ENCODE measurements at places on chromosomes 3 and 15.

DNA sequence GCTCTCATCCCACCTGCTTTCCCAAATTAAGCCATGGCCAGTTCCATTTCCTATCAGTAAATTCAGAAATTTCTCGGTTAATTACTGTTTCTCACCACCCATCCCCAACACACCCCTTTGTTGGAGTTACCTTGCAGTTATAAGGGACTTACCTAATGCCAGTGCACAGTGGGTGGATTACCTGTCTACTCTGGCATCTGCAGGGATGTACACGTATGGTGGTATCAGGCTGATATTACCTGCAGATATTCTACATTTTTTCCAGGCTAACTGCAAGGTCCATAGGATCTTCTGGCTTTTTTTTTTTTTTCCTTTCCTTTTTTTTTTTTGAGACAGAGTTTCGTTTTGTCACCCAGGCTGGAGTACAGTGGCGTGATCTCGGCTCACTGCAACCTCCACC, 7.9 kb upstream of the MRAS start:
- DNase-seq, result no peak

GRCh38 chr3:49316696-49317457, 23.0 kb downstream of the USP4 start:
- no peak for DNase-seq

- no peak for DNase-seq
Measured at GRCh38 chr3:42904076-42904475, 1.9 kb upstream of the ZNF662 start.

- peak; percentile 27 for DNase-seq
Measured at GRCh38 chr3:152380043-152380442, 111.3 kb downstream of the MBNL1 start.

GRCh38 chr3:114727373-114727772, 419.7 kb downstream of the ZBTB20 start:
- no peak for DNase-seq

DNA sequence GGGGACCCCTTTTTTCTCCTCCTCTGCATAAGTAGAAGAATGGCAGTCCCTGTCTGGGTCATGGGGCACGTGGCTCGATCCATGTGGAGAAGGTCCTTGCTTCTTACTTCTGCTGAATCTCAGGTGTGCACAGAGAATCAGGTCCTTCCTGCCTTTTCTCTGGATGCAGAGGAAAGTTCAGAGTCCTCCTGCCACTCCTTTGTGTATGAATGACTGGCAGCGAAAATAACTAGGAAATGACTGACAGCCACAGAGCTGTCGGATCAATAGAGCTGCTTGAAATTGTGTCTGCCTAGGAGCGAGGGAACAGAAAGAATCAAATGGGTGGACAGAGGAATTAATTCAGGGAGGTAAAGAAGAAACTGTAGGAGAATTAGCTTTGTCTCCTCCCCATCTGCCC, 49.6 kb upstream of the ROPN1 start:
- no peak for DNase-seq

DNA sequence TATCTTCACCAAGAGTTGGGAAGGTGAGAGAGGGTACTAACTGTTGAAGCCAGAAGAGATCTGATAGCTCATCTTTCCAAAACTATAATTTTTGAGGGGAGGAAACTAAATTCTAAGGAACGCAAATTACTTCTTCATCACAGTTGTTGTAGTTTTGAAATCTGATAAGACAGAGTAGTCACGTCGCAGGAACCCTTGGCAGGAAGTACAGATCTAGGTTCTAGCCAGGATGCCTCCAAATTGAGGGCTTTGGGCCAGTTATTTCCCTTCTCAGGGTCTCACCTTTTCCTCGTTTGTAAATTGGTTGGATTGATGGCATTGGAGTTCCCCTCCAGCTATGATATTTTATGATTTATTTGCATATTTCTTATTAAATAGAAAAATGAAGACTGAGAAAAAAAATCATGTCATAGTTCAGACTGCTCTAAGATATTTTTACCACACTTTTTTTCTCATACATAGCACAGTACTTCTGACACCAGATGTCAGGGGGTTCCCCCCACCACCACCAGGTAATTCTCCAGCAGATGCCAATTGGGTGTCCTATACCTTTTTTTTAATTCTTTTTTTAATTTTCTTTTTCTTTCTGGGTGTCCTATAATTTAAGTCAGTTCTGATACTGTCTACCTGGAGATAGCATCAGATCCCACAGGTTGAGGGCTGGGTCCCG, 32.3 kb upstream of the APH1B start:
- DNase-seq, result peak; percentile 41

DNA sequence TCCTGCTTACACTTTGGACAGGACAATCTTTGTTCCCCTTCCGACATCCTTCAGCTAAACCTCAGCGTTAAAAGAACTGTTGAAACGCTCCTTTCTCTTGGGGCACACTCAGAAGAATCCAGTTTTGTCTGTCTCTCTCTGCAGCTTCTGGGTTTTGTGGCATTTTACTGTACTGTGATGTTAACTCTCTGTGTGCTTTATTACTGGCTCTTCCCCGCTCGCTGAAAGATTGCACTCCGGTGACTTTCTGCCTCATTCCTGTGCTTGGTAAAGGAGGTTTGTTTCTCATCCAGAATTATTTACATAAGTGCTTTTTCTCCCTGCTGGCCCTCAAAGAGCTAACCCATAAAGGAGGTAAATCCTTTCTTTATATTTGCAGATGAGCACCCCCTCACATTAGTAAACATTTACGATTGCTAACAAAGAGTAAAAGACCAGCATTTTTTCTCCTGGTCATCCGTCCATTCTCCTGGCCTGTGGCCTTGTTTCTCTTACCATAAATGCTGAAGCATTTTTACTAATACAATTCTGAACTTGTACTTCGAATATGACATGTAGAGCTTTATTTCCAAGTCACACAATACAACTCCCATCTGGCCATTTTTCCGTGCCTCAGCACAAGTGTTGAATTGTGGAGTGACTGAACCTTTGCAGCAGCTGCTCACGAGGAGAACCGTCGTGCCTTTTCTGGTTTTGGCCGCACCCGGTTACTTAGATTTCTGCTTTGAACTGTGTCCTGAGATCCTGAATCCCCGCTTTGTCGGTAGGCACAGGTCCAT, 69.3 kb upstream of the RPL35A start:
- no peak for DNase-seq

GRCh38 chr3:24740326-24740725, 245.7 kb upstream of the THRB start:
- no peak for DNase-seq

- DNase-seq, result no peak
Measured at GRCh38 chr3:171875923-171876412, 32.8 kb downstream of the TMEM212 start.

DNA sequence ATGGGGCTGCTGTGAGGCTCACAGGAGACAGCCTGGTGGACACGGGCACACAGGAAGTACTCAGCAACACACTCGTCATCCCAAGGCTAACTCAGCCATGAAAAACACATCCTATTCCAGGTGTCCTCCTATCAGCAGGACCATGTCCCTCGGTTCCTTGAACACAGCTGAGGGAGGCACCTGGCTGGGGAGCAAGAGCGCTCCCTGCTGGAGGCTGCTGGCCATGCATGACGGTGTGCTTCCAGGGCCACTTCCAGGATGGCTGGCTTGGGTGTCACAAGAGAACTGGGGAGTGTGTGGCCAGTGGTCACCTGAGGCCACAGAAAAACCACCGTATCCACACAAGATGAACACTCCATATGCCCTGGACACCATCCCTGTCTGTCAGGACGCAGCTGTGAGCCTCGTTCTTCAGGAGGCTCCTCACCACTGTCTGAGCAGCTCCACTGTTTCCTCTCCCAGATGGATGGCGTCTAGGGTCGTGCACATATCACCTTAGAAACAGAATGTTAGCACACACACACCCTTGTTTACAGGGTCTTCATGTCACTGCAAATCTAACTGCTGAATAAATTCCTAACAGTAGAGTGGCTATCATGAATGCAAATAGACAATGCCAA, 31.0 kb downstream of the POC1A start:
- peak; percentile 75 for DNase-seq

GRCh38 chr3:11283139-11283475, 10.9 kb downstream of the ATG7 start:
- DNase-seq, result no peak

DNA sequence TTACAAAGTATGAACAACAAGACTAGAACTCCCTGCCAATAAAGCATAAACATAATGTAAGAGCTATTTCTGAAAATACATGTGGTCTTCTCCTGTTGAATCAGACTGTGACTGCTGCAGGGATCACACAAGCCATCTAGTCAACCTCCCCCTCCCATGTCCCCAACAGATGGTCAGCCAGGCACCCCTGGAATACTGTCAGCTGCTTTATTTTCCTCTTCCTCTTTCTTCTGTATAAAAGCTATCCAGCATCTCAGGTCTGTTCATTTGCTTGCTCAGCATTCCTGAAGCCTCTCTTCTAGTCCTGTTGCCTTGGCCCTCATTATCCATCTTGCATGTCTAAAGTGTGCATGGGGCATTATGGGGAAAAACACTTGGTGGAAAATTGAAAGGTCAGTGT, 6.5 kb upstream of the MINDY4B start:
- DNase-seq, result no peak

DNA sequence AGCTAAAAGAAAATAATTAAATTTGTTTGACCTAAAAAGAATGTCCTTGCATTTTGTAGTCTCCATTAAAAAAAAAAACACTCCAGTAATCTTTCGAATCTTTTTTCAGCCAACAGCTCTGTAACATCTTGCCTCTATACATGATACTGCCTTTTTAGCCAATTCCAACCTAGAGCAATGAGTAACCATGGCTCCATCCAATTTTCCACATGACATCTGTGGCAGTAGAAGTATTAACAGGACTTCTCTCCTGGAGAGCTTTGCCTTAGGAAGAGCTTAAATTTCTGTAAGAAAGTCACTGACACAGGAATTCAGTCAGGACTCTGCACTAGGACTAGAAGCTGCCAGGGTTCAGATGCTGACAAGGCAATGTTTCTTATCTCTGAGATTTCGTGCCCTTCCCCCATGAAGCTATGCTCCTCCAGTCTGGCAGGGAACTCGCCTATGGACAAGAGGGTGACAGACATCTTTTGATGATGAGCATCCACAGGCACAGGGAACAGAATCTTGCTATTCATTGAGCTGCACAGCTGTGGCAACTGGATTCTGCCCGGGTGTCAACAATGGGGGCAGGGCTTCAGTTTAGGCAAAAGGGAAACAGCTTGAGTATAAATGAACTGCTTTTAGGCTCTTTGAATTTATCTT, 81.8 kb downstream of the ALCAM start:
- no peak for DNase-seq

- DNase-seq, result no peak
Measured at GRCh38 chr15:45375836-45376235, 2.5 kb downstream of the GATM start.

GRCh38 chr15:57343048-57343447, 33.3 kb upstream of the CGNL1 start:
- no peak for DNase-seq

DNA sequence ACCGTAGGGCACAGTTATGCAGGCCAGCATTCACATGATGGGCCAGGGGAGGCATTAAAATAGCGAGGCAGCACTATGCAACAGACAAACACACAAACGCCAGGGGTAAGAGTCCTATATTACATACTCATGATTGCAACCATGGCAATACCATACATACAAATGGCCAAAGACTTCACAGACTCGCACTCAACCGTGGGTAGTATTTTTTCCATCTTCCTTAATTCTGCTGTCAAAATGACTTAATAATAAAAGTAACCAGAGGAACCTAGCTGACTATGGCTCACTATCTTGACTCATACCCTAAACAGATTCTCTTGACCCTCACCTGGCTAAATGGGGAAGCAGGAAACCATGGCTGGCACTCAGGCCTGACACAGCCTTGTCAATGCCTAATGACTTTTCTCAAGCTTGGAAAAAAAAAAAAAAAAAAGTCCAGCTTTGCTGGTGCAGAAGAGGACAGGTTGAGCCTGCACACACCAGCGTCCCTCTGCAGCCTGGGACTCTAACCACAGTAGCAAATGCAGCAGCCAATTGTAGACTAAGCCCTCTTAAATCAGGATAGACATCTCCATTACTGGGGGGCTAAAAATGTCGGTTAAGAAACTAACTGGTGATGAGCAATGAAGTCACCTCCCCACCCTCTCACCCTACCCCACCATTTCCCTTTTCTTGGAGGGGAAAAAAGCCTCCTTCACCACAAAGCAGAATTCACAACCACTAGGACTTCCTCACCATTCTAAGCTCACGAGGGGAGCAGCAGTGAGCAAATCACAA, 23.1 kb downstream of the CCDC12 start:
- DNase-seq, result peak; percentile 60

GRCh38 chr15:101091080-101092017, 160.5 kb downstream of the CHSY1 start:
- DNase-seq, result no peak

- DNase-seq, result peak; percentile 96
Measured at GRCh38 chr3:177345049-177345972, 148.0 kb upstream of the TBL1XR1 start.

DNA sequence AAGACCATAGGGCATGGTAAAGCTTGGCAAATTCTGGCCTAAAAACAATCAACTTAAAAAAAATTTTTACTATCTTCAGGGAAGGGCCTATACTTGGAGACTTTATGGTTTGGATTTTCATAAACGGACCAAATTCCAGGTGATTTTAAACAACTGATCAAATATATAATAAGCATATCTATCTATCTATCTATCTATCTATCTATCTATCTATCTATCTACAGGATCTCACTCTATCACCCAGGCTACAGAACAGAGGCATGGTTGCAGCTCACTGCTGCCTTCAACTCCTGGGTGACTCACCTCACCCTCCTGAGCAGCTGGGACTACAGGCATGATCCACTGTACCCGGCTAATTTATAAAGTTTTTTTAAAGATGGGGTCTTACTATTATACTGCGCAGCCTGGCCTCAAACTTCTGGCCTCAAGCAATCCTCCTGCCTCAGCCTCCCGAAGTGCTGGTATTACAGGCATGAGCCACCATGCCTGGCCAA, 6.7 kb downstream of the SPPL2A start:
- DNase-seq, result no peak

DNA sequence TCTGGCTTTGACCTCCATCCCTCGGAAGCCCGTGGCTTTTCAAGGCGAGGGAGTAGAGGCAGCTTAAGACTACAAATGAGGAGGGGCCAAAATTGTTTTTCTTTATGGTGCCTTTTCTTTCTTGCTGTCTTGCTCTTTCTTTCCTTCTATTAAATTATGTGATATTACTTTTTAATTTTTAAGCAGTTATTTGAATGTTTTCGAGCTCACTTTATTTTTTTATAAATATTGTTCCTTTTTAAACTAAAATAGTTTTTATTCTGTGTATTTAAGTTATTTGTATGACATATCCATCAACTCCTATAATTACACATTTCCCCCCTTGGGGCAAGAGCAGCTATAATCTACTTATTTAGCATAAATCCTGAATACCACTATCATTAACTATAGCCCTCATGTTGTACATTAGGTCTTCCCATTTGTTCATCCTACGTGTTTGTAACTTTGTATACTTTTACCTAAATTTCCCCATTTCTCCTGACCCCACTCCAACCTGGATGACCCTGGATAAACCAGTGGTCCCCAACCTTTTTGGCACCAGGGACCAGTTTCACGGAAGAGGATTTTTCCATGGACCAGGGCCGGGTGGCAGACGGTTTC, 622 bp upstream of the PLSCR1 start:
- DNase-seq, result no peak
